Thyroid gland (tissue), 4 donors: ENCODE measurements at places on chromosomes 1 and 21. TPM values are rescaled to one million over a fixed set of nuclear protein-coding genes. Genes with fewer than 3 reads are reported as not detected.

GRCh38 chr1:93661829-93662474 is 19.7 kb downstream of the BCAR3 start:
- DNase-seq = peak; percentile 49

- DNase-seq = peak; percentile 18
Measured at GRCh38 chr1:226827458-226827857, 43.0 kb upstream of the PSEN2 start.

DNA sequence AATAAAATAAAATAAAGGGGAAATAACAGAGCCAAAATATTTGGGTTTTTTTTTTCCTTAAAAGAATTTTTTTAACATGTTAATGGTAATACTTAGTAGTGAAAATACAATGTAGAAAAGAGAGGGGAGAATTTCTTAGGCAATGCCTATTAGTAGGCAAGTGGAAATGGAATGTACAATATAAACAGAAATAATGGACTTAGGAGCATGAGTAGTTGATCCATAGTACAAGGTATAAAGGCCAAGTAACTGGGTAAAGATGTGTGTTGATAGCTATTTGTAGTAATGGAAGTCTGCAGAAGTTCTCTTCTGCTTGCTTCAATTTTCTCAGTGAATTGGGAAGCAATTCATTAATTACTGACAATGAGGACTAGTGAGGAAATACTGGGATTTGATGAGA is 34.4 kb downstream of the TESK2 start:
- DNase-seq = no peak

DNA sequence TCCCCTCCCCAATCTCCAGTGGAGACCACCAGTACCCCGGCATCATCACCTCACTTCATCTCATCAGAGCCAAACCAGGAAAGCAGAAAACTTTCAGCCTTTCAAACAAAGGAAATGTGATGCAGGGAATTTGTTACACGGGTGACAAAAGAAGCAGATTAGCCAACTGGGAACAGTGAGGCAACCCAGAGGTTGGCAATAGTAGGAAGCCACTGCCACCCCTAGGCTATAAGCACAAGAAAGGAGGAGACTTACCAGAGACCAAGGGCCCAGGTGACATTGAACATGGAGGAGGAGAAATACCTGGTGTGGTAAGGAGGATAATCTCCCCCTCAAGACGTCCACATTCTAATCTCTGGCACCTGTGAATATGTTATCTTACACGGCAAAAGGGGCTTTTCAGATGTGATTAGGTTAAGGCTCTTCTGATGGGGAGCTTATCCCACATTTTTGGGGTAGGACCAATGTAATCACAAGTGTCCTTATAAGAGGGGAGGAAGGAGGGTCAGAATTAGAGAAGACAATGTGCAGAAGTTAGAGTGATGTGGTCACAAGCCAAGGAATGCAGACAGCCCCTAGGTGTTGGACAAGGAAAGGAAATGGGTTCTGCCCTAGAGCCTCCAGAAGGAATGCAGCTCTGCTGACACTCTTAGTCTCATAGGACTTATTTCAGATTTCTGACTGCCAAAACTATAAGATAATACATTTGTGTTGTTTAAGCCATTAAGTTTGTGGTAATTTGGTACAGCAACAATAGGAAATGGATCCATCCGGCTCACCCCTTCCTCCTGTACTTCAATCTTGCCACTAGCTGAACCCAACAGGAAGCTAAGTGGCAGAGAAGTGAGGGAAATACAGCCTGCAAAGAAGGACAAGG is 83.6 kb upstream of the VAV3 start:
- DNase-seq = no peak

Gene C1orf226
- 1.8 TPM for total RNA-seq

GRCh38 chr1:187685333-187685732 is 856.6 kb downstream of the PLA2G4A start:
- no peak for DNase-seq

DNA sequence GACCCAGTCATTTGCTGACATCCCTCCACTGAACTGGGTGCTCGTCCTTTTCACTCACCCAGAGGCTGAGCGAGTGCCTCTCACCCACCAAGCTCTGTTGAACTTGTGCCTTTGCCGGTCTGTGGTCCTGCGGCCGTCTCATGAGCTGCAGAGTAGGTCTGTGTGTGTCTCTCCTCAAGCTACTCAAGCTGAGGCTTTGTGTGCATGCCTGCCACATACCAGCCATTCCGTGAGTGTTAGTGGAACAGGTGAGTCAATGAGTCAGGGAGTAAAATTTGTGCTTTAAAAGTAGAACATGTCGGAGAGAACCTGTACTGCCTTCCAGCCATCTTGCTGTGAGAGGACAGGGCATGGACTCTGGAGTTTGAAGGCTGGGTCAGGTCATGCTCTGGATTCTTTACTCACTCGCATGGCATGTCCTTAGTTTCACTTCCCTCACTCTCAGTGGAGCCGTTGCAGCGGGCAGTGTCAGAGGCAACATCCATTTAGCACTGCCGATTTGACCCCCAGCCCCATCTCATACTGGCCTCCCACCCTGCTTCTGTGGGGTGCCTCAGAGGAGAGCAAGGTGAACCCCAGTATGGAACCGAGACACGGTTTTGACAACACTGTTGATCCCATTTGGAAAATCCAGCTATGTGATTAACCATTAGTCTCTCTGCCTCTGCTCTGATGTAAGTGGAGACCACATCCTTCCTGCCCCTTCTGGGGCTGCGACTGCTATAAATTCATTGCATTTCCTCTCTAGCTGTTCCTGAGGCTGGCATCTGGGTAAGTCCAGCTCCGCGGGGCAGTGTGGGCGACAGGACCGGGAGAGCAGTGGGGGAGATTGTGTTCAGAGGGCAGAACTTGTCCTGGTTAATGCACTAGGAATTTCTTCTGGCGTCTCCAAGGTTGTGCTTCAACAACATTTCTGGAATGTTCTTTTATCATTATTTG is at the start of gene NLRP3:
NLRP3 (plus strand) TSS at position 751 of the 939 bp plus-strand sequence. CDS start 2,628 bp downstream, outside the sequence.
- DNase-seq = no peak

- DNase-seq = no peak
Measured at GRCh38 chr1:46114925-46115603, 17.4 kb downstream of the PIK3R3 start.

Gene FAM72B
- not detected for total RNA-seq

Gene OR6K3
- not detected for total RNA-seq

Gene PDXK
- 70.6 TPM for total RNA-seq

Gene FABP3
- 6.6 TPM for total RNA-seq

GRCh38 chr1:82485591-82486369 is 685.0 kb downstream of the ADGRL2 start:
- peak; percentile 52 for DNase-seq

Gene MATN1
- not detected for total RNA-seq

- peak; percentile 29 for DNase-seq
Measured at GRCh38 chr1:119286587-119287181, 81.9 kb upstream of the HAO2 start.

DNA sequence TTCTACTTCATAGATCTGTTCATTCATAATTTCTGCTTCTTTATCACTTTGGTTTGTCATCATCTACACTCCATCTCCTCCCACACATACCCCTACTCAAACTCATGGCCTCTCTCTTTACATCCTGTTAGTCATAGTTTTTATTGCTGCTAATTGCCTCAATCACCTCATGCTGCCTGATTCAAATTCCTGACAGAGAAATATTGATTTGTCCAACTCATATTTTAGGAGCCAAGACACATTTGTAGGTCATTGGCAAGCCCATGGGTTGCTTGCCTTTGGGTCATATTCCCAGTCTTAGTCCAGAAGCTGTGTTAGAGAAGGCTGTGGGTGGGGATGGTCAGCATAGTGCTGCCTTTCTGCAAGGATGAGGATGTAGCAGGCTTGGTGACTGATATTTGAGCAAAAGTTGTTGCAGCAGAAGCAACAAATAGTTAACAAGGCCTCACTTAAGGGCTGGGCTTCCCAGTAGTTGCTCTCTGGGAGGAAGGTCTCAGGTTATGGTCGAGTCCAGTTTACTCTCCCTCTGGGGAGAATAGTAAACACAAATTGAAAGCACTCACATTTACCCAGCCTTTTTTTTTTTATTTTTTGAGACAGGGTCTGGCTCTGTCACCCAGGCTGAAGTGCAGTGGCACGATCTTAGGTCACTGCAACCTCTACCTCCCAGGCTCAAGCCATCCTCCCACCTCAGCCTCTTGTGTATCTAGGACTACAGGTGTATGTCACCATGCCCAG is 22.4 kb upstream of the EPS15 start:
- no peak for DNase-seq

DNA sequence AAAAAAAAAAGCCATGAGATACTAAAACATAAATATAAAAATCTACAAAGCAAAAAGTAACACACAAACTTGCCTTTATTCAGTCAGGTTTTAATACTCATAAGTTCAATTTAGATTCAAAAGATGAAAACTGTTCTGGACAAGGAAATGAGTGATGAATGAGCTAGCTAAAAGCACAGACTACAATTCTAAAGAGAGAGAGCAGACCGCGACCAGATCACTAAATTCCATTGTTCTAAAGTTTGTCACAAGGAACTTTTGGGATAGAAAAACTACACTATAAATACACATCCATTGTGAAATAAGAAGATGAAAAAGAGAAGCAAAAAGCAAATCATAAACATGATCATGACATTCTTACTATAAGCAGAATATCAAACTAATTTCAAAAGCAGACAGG is 1.7 kb downstream of the ODF2L start:
- DNase-seq = no peak
